ENCODE measurements at places on chromosomes 5 and 9. TPM values are rescaled to one million over a fixed set of nuclear protein-coding genes. Genes with fewer than 3 reads are reported as not detected.

The TPPP gene
- total RNA-seq: 0.21 TPM

The HMGCS1 gene
- total RNA-seq: 95.2 TPM

The SPATA31C1 gene
- total RNA-seq: not detected

The MRPL22 gene
- 86.7 TPM for total RNA-seq

The RNF183 gene
- 0.64 TPM for total RNA-seq

The MACROH2A1 gene
- 190 TPM for total RNA-seq

The SH3RF2 gene
- total RNA-seq: 0.43 TPM

The PDGFRB gene
- total RNA-seq: not detected

The PLCXD3 gene
- not detected for total RNA-seq

The CKMT2 gene
- not detected for total RNA-seq

The SEMA6A gene
- not detected for total RNA-seq

The TSSK1B gene
- not detected for total RNA-seq

The IL5 gene
- total RNA-seq: 1.6 TPM

The TENT4A gene
- 33.3 TPM for total RNA-seq

The SPATA31E1 gene
- not detected for total RNA-seq

The CEP78 gene
- total RNA-seq: 39.2 TPM

The GLRA1 gene
- total RNA-seq: not detected

The LRRTM2 gene
- total RNA-seq: not detected

The PCDHGA9 gene
- not detected for total RNA-seq

The APBA1 gene
- 0.16 TPM for total RNA-seq

The FBN2 gene
- not detected for total RNA-seq

The LHFPL2 gene
- total RNA-seq: 0.21 TPM

The INSL6 gene
- total RNA-seq: not detected

The ANKRD20A1 gene
- not detected for total RNA-seq

The EHMT1 gene
- 66.6 TPM for total RNA-seq

The DRD1 gene
- not detected for total RNA-seq

The FXN gene
- total RNA-seq: 24.2 TPM

The TEK gene
- not detected for total RNA-seq

The LCN10 gene
- total RNA-seq: 0.71 TPM

The EQTN gene
- not detected for total RNA-seq

The GPX8 gene
- total RNA-seq: not detected

The SCGB3A1 gene
- total RNA-seq: not detected

The STING1 gene
- total RNA-seq: 183 TPM

The DPYSL3 gene
- total RNA-seq: 0.16 TPM

The SPOCK1 gene
- total RNA-seq: not detected

The SCGB3A2 gene
- total RNA-seq: not detected

The UAP1L1 gene
- total RNA-seq: 12.5 TPM

The FGFR4 gene
- 1.5 TPM for total RNA-seq

The WNK2 gene
- 3.3 TPM for total RNA-seq

The UBTD2 gene
- total RNA-seq: 6.1 TPM

The NAIF1 gene
- 13.7 TPM for total RNA-seq

The ZNF618 gene
- 0.11 TPM for total RNA-seq

The CCDC192 gene
- not detected for total RNA-seq

The LHX3 gene
- not detected for total RNA-seq

The MRPS2 gene
- total RNA-seq: 50.0 TPM

The PRDM9 gene
- not detected for total RNA-seq

Measured in activated CD4-positive, alpha-beta T cell treated with anti-CD3 and anti-CD28 coated beads for 36 hours (primary cell).